ENCODE measurements at places on chromosomes 6 and 20.

- no peak for DNase-seq
Observed at GRCh38 chr20:36875702-36876472, at the start of gene TLDC2. Gene TLDC2 (plus strand): TSS chr20:36876138. CDS start chr20:36876175, 37 bp downstream.

- DNase-seq, result no peak
Observed at GRCh38 chr6:56838965-56839364, 115.9 kb upstream of the BEND6 start.

GRCh38 chr20:52078289-52078688 lies 113.3 kb downstream of the ZFP64 start:
- no peak for DNase-seq

DNA sequence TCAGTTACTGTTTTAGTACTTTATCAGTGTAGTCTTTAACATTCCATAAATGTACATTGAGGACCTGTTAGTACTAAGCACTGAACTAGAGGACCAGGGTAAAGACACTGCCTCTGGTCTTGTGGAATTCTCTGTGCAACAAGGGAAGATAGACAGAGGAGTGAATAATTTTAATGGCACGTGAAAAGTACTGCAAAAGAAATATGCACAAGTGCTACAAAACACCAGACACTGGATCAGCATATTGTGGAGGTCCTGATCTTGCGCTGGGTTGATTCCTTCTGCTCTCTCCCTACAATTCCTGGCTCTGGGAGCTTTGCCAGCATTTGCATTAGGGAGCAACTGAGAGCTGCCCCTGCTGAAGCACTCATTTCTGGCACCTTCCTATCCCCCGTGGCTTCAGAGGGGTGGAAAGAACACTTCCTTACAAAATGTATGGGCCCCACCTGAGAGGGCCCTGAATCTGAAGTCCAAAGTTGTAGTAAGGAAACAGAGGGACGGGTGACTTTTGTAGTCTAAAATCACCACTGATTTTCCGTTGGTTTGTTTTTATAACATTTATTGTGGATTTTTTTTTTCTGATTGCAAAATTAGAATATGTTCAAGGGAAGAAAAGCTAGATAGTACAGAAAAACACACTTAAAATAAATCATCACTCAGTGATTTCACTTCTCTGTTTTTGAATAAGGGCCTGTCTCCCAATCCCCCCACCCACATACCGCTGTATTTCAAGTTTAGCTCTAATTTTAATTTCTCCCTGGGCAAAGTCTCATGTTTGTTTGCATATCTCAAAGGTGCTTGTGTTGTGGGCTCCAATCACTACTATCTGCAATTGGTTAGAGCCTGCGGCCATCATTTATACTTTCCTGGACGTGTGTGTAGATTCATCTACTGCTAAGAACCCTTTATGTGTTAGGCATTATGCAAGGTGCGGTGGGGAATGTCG lies 4.9 kb downstream of the PKIG start:
- no peak for DNase-seq

DNA sequence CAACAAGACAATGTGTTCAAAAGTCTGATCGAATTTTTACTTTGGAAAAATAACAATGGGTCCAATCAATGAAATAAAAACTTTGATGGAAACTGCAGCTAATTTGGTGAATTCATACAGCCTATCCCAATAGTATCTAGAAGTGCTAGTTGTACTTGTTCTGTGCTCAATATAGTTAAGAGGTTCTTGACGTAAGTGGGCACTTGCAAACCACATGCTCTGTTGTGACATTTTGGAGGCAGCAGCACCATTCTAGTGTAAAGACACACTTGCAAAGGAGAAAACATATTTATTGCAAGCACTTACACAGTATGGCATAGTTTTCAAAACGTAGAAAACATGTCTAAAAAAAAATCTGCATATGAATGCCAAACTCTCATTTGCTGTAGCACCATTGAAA lies 6.7 kb upstream of the KLHL31 start:
- DNase-seq, result no peak

DNA sequence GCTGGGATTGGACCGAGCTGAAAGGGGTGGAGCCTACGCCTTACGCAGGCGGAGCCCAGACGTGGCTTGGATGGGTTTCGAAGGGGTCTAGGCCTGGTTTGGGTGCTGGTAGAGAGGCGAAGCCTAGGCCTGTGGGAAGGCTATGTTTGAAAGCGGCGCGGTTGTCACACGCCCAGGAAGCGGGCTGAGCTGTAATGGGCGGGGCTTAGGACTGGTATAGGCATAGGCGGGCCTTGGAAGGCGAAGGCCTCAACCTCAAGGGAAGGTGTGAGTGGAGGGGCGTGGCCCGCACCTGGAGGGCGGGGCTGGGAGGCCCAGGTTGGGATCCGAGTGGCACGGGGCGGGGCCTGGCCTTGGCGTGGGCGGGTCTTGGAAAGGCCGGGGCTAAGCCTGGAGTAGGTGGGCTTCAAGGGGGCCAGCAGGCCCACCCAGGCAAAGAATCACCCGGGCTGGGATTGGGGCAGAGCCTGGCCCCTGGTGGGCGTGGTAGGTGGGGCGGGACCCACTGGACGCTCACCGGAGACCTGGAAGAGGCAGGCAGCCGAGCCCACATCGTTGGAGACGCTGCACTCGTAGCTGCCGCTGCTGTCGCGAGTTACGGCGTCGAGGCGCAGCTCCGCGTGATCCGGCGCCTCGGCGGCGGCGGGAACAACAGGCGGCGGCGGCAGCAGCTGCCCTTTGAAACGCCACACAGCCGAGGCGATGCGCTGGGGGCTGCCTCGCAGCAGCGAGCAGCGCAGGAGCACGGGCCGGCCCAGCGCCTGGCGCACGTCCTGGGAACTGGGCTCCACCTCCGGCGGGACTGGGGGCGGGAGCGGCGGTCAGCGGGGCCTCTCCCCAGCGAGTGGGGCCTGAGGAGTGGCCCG lies 49.0 kb downstream of the MDGA1 start:
- peak; percentile 33 for DNase-seq

DNA sequence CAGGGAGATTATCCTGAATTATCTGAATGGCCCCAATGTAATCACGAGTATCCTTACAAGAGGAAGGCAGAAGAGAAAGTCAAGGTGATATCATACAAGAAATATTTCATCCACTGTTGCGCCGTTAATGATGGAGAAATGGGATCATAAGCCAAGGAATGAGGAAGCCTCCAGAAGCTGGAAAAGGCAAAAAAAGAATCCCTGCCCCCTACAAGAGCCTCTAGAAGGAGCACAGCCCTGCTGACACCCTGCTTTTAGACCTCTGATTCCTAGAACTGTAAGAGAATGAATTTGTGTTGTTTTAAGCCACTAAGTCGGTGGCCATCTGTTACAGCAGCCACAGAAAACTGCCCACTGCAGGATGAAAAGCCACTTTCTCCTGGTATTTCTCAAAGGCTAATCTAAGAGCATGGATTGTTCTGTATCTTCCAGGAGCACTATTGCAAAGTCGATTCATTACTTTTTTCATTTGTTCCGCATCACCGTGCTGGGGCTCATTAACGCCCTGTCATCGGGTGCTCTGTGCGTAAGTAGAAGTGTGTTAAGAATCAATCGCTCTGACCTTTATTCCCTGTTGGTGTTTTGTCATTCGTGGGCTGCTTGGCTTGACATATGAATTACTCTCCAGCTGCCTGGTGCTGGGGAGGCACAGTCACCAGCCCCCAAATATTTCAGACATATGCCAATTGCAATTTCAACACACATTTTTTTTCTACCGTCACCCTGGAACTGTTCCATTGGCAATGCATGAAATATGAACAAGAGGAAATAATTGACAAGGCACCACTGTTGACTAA lies 117.0 kb downstream of the PCSK2 start:
- no peak for DNase-seq

- no peak for DNase-seq
Observed at GRCh38 chr6:116471531-116471930, 10.4 kb downstream of the CALHM6 start.

DNA sequence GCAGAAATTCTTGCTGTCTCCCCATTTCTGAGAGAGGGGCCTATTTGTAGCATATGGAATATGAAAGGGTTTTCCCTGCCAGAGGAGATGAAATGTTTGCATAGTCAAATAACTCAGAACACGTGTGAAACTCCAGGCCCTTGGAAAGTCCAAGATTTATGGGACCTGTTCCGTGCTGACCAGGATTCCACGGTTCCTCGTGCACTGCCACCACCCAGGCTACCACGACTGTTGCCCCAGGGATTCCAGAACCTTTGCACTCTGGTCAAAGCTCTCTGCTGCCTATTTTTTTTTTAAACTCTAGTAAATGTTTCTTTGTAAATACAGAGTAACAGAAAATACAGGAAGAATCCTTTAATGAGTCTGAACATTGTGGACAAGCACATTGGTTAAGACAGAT lies 35.0 kb downstream of the MYLK4 start:
- DNase-seq, result no peak

GRCh38 chr20:63190828-63191227 lies 25.1 kb downstream of the YTHDF1 start:
- DNase-seq, result no peak

Measured in effector memory CD8-positive, alpha-beta T cell (primary cell).